ENCODE measurements at places on chromosomes 11 and 22.

- no peak for DNase-seq
Measured at GRCh38 chr11:14635546-14635945, 8.1 kb upstream of the PDE3B start.

DNA sequence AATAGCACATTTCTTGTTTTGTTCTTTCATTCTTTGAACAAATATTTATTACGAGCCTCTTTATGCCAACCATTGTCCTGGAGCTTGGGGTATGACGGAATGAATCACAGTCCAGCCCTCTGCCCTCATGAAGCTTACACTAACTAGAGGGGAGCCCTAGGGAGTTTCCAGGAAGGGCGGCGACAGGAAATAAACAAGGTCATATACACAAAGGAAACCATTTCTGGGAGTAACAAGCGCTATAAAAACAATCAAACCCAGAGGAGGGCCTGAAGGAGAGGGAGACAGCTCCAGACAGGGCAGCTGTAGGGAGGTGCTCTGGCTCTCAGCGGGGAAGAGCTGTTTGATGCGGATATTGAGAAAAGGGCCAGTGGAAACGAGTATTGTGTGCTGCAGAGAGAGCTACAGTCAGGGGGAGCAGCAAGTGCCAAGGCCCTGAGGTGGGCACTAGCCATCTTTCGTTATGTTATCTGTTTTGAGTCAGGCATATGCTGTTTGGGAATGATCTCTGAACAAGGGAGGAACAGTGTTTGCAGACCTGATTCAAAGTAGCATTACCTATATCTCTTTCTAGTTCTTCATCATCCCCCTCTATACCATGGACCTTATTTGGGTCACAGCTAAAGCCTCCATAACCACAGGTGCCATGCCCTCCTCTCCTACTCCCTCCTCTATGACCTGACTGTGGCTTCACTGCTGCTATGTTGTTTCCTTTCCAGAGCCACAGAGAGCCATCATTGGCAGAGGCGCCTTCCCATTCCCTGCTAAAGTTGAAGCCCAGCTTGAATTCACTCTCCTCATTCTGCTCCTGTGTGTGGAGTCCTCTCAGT, 15.3 kb upstream of the ZBTB16 start:
- no peak for DNase-seq

DNA sequence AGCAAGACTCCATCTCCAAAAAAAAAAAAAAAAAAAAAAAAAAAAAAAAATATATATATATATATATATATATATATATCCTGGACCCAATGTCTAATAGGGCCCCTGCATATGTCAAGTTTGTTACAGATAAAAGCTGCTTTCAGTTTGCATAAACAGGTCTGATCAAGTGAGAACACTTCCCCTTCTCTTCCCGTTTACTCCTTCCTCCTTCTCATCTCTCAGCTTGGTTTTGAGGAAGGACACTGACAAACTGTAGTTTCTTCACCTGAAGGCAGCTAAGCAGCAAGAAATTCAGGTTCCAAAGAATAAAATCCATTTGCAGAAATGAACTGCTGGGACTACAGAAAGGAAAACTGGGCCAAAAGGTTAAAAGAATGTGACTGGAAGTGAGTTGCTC, 11.7 kb downstream of the THOC5 start:
- DNase-seq: peak; percentile 51

DNA sequence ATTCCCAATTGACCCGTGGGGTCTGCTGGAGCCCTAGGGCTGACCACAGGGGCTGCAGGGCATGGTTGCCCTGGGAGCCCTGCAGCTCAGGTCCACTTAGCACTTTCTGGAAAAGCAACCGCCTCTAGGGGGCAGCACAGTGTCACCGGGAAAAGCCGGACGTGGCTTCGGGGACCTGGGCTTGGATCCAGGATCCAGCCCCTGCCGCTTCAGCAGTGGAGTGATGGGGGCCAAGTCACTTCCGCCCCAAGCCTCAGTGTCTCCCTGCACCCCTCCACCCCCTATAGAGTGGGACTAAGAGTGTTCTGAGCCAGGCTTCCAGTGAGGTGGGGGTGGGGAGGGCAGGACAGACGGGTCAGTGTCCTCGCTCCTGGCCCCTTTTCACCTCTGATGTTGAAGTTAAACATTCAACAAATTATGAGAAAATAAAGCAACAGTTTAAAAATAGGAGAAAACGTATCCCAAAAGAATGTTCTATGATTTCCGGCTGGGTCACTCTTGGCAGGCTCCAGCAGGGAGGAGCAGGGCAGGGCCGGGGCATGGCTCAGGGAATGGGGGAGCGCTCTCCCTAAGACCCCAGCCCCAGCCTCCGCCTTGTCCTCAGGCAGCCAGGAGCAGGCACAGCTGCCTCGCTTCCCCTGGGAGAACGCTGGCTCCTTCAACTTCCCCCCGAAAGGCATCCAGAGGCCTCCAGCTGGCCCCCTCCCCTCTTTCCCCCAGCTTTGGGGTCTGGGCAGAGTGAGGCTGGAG, 96.5 kb upstream of the FGF3 start:
- DNase-seq: peak; percentile 79

- peak; percentile 90 for DNase-seq
Measured at GRCh38 chr11:61187505-61188130, 15.7 kb upstream of the PGA3 start.

GRCh38 chr11:65334696-65335295, 1.1 kb downstream of the DPF2 start:
- no peak for DNase-seq

DNA sequence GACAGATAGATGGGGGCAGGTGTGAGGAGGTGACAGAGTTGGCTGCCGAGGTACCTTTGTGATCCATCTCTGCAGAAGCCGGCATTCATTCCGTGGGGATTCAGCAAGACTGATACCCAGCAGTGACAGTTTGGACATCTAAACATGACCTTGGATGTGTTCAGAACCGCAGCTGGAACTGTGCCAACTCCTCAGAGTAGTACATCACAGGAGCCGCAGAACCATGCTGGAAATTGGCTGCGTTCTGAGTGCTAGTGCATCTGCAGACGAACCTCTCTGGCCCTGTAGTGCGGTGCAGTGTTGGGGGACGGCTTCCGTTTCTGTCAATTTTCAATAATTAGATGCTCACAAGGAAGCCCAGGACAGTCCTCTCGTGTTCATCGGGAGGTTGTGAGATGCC, 772.1 kb downstream of the NTM start:
- DNase-seq: no peak

GRCh38 chr11:116732271-116733042, 40.3 kb downstream of the BUD13 start:
- DNase-seq: peak; percentile 88

DNA sequence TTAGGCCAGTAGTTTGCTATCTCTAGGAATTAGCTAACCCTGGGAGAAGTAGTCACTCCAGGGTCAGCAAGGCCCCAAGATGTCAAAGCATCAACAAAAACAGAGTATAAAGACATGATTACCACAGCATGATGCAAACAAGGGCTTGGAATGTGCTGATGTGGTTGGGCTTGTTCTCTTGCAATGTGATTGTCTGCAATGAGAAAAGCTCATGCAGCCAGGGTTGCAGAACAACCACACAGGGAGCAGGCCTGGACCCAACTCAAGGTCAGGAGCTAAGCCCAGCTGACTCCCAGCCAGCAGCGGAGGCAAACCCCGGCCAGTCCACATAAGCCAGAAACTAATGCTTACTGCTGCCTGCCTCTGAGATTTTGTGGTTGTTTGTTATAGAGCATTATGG, 132.4 kb upstream of the ZC3H12C start:
- DNase-seq: no peak

GRCh38 chr11:112289588-112290492, 29.2 kb upstream of the PLET1 start:
- peak; percentile 92 for DNase-seq

DNA sequence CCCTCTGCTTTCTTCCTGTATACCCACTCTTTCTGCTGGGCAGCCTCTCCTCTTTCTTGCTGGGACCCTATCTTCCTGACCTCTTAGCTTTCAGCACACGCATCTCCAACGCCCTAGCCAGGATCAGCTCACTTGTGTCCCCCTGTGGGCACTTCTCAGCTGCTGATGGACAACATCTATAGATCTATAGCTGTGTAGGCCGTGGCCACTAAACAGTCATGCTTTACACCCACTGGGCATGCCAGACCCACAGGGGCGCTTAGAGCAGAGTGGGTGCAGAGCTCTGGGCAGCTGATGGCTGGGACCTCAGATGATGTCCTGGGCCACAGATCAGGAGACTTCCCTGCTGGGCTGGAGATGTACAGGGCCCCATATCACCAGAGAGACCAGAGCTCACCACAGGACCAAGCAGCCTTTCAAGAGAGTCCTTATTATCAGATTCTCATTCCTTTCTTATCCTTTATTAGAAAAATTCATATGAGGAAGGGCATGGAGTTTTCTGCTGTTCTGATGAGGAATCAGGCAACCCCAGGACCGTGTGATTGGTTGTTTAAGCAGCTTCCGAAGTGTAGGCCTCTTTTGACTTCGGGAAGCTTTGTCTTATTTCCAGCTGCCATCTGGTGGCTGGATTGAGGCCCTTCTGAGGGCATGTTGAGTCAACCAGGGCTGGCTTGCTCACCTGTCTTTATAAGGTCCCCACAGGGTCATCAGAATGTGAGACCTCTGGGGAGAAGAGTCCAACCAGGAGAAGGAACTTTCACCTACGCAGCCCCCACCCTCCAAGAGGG, 60.5 kb downstream of the OSBP2 start:
- DNase-seq: peak; percentile 83

DNA sequence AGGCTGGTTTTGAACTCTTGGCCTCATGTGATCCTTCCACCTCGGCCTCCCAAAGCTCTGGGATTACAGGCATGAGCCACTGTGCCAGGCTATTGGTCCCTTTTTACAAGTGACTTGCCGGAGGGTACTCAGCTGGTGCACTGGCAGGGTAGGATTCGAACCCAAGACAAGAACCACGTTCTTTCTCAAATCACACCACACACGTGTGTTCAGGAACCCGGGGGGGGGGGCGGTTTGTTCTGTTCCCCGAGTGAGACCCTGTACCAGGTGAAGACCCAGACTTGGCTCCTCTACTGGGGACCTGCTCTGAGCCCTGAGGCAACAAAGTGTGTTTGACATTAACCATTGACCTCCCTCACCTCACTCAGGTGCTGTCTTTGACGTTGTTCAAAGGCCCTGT, 3.8 kb upstream of the YWHAH start:
- DNase-seq: no peak

- DNase-seq: peak; percentile 55
Measured at GRCh38 chr11:60971520-60971919, at the start of gene CD6. Gene CD6 (plus strand): TSS chr11:60971680. CDS start chr11:60971866, 186 bp downstream.

- peak; percentile 79 for DNase-seq
Measured at GRCh38 chr11:15208378-15209222, 93.9 kb downstream of the INSC start.

GRCh38 chr11:37496201-37496600, 898.2 kb upstream of the RAG2 start:
- no peak for DNase-seq

DNA sequence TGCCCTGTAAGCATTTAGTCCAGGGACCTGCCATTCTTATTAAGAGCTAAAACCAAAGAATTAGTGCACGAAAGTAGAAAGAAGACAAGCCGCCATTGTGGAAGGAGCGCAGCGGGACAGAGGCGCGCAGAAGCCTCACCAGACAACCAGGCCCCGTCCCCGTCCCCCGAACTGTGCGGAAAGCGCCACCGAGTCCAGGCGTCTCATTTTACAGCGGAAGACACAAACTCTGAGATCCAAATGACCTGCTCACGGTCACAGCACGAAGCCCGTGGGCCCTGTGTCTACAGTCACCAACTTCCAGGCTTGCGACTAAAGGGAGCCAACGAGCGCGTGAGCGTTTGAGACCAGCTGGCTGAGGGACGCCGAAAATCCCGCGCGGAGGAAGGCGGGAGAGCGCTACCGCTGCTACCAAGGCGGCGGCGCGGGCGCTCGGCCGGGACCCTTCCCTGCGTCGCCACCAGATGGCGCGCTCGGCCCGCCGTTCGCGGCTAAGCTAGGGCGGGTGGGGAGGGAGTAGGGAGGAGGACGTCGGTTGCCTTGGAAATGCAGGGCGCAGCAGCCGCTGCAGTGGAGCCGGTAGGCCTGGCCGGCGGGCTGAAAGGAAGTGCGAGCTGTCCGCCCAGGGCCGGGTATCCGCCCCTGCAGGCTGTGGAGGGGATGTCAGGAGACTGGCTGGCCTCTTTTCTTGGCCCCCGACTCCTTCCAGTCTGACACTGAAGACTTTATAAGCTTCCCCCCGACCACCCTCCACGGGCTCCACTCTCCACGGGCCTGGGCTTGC, 434 bp upstream of the CCDC83 start:
- DNase-seq: peak; percentile 98

- DNase-seq: no peak
Measured at GRCh38 chr22:44878483-44879300, 126.3 kb downstream of the ARHGAP8 start.

DNA sequence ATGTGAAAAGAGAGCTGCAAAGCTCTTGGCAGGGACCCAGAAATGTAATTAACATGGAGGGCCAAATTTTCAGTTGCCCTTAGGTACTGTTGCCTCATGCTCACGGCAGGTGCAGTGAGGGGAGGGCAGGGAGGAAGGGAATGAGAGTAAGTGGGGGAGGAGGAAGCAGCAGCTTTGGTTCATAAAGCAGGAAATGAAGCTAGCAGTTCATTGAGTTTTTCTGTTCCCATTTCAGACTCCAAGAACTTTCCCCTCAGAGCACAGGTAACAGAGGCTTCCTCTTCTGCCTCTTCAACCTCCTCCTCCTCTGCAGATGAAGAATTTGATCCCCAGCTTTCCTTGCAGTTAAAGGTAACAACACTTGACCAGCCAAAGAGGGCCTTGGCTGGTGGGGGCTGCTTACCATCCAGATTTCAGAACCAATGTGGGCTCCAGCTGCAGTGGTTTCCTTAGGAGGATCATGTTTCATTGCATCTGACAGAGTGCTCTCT, 57.9 kb upstream of the PARVA start:
- no peak for DNase-seq

DNA sequence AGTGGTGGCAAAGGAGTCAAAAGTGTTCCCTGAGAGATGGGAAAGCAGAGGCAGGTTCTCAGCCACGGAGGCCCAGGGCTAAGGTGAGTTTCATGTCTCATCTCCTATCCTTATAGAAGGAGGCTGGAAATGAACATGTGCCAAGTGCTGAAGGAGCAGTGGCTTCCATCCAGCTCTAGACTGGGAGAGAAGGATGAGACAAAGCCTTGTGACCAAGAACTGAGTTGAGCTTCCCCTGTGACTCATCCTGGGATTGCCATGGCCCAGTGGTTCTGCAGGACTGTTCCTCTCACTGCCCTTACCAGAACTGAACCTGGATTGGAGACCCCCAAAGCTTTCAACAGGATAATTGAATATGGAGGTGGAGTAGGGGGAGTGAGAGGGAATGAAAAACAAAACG, 16.7 kb upstream of the OR9Q1 start:
- no peak for DNase-seq

GRCh38 chr11:86255896-86256295, 11.3 kb downstream of the EED start:
- DNase-seq: no peak

DNA sequence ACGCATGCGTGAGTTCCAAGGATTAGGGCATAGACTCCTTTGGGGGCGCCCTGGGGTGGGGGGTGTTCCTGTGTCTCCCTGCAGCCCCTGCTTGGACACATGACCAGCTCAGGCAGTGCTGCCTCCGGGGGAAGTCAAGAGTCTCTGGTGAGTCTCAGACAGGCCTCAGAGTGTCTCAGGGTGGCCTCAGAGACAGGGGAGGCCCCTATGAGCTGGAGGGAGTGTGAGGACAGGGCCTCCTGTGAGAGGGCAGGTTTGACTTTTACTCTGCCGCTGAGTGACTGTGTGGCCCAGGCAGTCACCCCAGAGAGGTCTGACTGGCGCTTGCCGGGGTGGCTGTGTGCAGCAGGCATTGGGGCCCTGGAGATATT, 41.2 kb upstream of the KCNQ1OT1 start:
- DNase-seq: peak; percentile 28
